Fibroblast of skin of left quadriceps (primary cell): ENCODE measurements at places on chromosomes 5 and 9.
A peak's percentile ranks its signal among the peaks of the same experiment; 100 is the strongest.

DNA sequence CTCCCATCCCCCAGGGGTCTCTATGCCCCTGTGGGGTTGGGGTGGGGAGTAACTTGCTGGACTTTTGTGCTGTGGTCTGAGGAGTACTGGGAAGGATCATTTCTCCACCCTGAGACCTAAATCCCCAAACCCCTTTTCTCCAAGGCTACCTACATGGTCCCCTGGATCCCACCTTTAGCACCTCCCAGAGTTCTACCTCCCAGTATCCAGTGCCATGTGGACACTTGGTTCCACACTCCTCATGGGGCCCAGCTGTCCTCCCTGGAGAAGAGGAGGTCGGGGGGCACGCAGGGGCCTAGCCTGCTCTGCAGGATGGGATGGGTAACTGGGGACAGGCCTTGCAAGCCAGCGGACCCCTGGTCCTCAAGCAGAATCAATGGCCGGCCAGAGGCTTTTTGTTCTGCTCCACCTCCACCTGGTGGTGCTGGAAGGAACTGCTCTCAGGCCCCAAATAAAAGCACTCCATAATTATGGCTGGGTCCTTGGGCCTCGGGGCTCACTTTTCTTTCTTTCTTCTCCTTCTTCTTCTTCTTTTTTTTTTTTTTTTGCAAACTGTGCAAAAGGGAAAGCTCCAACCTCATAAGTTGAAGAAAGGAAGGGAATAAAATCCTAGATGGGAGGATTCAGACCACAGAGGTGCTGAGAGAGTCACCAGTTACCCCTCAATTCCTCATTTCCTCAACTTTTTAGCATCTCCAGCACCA lies 68.4 kb downstream of the PSD2 start:
- peak; percentile 16 for DNase-seq

DNA sequence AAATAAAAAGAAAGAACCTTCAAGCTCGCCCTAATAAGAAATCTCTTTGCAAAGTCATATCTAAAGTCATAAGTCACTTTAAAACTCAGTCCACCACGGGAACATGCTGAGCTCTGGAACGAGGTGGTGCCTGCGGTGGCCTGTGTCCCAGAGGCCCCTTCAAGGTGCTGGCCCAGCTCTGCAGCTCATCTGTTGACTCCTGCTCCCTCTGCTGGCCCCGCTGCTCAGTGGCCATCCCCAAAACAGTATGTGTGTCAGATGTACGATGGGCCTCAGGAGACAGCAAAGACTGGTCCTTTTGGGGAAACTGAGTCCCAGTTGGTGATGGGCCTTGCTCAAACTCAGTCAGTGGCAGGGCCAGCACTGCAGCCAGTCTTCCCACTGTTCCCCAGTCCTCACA lies 22.8 kb upstream of the FOXB2 start:
- DNase-seq = no peak

DNA sequence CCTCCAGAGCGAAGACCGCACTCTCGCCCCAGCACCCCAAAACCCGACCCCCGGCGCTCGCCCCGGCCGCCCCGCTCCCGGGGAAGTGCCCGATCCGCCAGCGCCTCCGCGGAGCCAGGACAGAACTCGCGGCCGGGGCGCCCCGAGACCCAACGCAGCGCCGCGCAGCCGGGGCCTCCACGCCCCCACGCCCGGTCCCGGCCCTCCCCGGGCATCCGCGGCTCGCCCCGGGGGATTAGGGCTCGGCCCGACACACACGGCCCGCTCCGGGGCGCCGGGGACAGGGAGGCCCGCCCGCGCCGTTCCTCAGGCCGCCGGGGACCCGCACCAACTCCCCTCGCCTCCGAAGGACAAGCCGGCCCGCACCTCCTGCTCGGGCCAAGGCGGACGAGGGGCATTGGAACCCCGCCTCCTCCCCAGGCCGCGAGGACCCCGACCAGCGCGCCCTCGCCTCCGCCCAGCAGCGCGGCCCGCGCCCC lies 544 bp downstream of the FNBP1 start:
- no peak for DNase-seq

- DNase-seq = no peak
Observed at GRCh38 chr9:8816361-8816760, 1016.8 kb upstream of the DMAC1 start.

DNA sequence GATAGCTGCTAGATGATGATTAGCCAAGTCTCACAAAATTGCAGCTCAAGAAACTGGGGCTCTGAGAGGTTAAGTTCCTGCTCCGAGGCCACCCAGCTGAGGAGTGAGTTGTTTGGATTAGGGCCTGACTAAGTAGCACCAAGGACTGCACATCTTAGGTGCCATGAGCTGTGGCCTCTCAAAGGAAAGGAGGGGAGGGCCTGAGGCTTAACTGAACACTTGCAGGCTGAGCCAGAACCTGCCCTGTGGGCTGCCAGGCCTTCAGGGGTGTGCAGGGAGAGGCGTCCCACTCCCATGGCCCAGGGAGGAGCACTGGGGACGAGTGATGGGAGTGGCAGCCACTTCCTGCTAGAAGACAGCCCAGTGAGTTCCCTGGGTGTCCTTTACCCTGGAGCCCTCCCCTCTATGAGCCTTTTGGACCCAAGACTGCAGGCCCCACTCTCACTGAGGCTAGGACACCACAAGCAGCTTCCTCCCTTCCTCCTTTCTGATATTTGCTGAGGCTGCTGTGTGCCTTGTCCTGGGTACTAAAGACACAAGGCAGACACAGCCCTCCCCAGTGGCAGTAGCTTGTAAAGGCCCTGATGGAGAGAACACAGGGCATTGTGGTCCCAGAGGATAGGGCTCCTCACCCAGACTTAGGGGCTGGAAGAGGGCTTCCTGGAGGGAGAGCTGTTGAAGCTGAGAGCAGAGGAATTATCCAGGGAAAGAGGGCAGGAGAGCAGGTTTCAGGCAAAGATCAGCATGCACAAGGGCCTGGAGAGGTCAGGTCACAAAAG lies 22.1 kb downstream of the LMX1B start:
- DNase-seq = no peak

DNA sequence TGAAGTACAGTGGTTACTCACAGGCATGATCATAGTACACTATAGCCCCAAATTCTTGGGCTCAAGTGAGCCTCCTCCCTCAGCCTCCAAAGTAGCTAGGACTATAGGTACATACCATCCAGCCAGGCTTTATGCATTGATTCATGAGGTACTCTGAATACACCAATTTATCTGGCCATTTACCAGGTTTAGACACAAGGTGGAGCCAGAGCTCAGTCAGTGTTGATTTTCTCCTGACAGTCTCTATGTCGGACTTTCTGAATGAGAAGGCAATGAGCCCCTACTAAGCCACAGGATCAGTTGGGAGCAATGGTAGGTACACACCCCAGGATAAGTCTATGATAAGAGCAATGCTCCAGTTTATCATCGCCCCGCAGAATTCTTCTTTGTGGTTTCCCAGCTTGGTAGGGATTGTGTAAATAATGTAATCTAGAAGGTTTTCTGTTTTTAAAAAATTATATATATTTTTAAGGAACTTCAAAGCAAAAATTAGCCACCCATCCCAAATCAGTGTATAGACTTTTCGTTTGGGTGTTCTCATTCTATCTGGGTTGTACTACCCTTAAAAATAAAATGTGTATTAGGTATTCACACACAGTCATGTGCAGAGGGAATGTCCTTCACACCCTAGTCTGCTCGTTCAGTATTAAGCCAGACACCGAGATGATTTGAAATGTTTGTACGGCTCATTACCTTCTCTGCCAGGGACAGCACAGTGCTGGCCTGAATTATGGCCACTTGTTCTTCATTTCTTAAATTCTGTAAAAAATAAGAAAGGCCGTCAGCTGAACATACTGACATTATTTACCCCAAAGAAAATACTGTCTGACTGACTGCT lies 118.4 kb upstream of the DPYSL3 start:
- peak; percentile 47 for DNase-seq

- no peak for DNase-seq
Observed at GRCh38 chr5:146071171-146071570, 34.2 kb downstream of the PLAC8L1 start.

DNA sequence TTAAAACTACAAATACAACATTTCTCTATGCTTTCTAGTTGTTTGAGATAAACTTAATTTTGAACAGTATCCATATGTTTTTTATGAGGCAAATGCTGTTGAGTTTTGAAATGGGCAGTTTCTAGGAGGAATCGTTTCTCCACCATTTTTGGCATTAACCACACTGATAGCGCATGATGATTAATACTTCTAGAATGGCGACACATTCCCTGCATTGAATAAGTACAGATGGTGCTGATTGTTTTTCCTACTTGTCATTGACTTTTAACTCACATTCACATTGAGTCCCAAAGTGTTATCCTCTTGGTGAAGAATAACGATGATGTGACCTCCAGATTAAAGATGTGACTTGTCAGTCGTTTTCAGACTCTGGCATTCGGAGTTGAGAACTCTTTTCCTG lies 6.5 kb upstream of the CCDC192 start:
- DNase-seq = peak; percentile 69

- DNase-seq = no peak
Observed at GRCh38 chr9:134139081-134139480, 3.2 kb downstream of the WDR5 start.

GRCh38 chr9:14462950-14463349 lies 149.0 kb upstream of the NFIB start:
- DNase-seq = no peak

DNA sequence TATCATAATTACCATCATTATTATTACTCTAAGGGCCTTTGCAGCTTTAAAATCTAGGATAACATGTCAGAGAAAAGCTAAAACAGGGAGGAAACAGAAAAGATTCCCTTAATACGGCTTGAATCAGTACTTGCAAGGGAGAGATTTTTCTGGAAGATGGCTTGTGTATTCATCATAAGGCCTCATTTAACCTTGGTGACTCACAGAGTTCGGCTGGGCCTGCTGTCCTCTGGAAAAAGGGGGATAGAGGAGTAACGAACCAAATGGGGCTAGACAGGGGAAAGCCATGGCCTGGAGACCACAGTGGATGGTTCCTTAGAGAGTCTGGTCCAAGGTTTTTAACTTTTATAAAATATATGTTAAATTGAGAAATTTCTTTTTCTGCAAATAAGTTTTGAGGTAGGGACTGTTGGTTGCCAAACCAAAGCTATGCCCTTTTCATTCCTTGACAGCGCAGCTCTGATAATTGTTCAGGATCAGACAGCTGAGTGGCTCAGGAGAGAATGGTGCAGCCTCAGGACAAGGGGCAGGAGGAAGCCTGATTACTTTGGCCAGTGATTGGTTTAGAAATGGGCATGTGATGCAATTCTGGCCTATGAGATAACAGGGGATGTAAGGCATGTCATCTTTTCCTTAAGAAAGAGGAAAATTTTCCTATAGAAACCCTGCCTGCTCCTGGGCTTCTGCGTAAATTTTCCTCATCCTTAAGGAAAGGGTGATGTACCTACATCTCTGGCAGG lies 25.6 kb upstream of the GSN start:
- DNase-seq = no peak

GRCh38 chr5:131794586-131794985 lies 2.2 kb downstream of the FNIP1 start:
- DNase-seq = no peak

DNA sequence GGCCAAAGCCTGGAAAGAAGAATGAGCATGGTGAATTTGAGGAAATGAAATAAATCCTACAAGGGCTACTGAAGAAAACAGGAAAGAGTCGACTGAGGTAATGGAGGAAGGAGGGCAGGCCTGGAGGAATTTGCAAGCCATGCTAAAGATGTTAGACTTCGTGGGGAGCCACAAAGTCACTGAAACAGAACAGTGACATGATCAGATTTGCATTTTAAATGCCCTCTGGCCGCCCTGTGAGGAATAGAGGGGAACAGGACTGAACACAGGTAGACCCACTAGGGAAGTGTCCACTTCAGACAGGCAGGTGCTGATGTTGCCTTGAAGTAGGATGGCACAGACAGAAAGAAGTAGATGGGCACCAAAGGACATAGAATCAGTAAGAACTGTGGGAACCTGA lies 42.8 kb upstream of the RLN1 start:
- no peak for DNase-seq

DNA sequence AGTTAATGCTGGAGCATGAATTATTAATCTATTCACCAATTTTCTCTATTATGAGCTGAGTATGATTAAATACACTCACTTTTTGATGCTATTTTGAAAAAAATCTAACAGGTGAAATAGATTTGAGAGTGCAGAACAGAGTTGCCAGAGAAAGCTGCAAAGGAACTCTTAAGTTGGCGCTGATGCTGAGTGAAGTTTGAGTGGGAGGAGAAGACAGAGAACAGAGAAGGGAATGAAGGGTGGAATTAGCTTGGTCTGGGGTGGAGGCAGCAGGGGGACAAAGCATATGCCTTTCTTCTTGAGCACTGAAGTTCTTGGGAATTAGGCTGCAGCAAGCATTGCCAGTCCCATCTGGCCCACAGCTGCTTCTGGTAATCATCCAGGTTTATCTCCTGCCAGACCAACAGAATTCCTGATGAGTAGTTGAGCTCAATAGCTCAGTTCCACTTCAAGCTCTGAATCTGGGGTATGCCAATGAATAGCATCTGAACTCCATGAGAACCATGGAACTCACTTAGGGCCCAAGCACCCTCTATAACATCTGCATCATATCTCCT lies 290.1 kb downstream of the HINT1 start:
- DNase-seq = peak; percentile 53

DNA sequence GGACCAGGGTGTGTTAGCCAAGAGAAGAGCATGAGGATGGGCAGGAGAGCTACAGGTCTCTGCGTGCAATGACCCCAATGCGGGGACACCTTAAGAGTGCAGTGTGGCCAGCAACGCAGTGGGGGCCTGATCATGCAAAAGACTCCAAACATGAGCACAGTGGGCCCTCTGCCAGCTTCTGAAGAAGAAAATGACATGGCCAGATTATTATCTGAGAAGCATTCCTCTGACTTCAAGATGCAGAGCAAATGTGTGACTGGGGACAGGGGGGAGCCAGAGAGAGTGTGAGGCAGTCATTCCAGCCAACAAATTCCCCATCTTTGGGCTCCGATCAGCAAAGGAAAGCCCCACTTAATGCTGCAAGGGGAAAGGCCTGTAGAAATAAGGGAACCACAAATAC lies 229.4 kb downstream of the CDK5RAP2 start:
- DNase-seq = no peak

- no peak for DNase-seq
Observed at GRCh38 chr5:150571836-150572235, 63.9 kb downstream of the NDST1 start.

DNA sequence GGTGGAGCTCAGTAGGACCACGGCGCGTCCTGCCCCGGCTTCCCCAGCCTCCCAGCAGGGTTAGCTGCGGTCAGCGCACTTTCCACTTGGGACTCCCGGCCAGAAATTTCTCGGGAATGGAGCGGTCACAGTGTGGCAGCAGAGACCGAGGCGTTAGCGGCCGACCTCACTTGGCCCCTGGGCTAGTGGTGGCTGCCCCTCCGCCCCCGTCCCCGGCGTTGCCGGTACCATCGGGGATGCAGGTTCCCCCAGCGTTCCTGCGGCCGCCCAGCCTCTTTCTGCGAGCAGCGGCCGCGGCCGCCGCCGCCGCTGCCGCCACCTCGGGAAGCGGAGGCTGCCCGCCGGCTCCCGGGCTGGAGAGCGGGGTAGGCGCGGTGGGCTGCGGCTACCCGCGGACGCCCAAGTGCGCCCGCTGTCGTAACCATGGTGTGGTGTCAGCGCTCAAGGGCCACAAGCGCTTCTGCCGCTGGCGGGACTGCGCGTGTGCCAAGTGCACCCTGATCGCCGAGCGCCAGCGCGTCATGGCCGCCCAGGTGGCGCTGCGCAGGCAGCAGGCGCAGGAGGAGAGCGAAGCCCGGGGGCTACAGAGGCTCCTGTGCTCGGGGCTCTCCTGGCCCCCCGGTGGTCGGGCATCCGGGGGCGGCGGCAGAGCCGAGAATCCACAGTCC lies 460 bp downstream of the DMRTA1 start:
- no peak for DNase-seq
